ENCODE measurements at places on chromosomes 5 and 9.

GRCh38 chr5:179044765-179045164 is 15.4 kb upstream of the ZNF354C start:
- H3K27me3 ChIP-seq = no peaks in the 10 kb centered on the region
- H3K27ac ChIP-seq = no peak overlapping the region
- H3K4me3 ChIP-seq = no peak overlapping the region
- no peaks in the 10 kb centered on the region for H3K36me3 ChIP-seq
- no peak for DNase-seq

- no peak for DNase-seq
- no peaks in the 10 kb centered on the region for H3K27me3 ChIP-seq
- peak overlapping the region; percentile 65 for H3K27ac ChIP-seq
- no peak overlapping the region for H3K4me3 ChIP-seq
These were observed 8.0 kb downstream of the TGFBR1 start for GRCh38 chr9:99112750-99113413.

- no peaks in the 10 kb centered on the region for H3K4me1 ChIP-seq
- no peaks in the 10 kb centered on the region for H3K36me3 ChIP-seq
- H3K4me3 ChIP-seq = no peak overlapping the region
- H3K27me3 ChIP-seq = no peaks in the 10 kb centered on the region
- H3K27ac ChIP-seq = no peak overlapping the region
These were observed 10.8 kb upstream of the PLIN2 start for GRCh38 chr9:19138084-19138483.

GRCh38 chr9:101409079-101409477 is 10.4 kb downstream of the ZNF189 start:
- no peak overlapping the region for H3K27ac ChIP-seq
- H3K36me3 ChIP-seq = peaks cover 32% of the 10 kb centered on the region
- H3K27me3 ChIP-seq = no peaks in the 10 kb centered on the region

DNA sequence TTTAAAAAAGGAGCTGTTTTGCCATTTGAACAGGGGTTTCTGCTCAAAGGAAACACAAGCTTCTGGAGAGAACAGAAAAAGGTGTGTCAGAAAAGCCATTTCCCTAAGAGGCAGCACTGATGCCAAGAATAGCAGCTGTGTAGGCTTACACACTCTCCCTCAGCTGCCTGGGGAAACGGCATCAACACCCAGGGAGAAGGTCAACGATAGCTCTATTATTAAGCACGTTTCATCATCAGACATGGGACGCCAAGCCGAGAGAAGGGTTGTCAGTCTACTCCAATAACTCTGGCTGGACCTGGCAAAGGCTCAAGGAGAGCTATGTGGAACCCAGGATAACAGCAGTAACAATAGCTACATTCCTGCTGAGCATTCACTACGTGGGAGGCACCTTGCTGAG is 314.2 kb downstream of the CDK5RAP2 start:
- H3K36me3 ChIP-seq = no peaks in the 10 kb centered on the region
- H3K4me3 ChIP-seq = no peak overlapping the region
- H3K4me1 ChIP-seq = peaks cover 15% of the 10 kb centered on the region

GRCh38 chr9:22241024-22241423 is 205.6 kb upstream of the DMRTA1 start:
- H3K4me1 ChIP-seq = no peaks in the 10 kb centered on the region
- no peak overlapping the region for H3K27ac ChIP-seq
- no peak overlapping the region for H3K4me3 ChIP-seq

DNA sequence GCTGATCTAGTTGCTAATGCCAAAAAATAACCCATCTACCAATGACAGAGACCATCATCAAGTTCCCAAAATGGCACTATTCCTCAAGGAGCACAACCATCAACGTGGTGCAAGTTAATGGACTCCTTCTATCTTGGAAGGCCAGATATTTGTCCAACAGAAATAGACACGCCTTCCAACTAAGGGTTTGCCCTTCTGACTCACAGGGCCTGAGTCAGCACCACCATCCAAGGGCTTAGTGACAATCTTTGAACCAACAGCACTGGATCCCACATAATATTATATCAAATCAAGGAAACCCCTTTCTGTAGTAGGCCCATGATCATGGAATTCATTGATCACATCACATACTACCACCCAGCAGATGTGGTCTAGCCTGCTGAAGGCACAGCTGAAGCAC is 84.3 kb downstream of the MED27 start:
- H3K36me3 ChIP-seq = no peaks in the 10 kb centered on the region
- peaks cover 10% of the 10 kb centered on the region for H3K4me1 ChIP-seq
- H3K27ac ChIP-seq = no peak overlapping the region
- no peaks in the 10 kb centered on the region for H3K27me3 ChIP-seq
- no peak overlapping the region for H3K4me3 ChIP-seq
- no peak for DNase-seq

DNA sequence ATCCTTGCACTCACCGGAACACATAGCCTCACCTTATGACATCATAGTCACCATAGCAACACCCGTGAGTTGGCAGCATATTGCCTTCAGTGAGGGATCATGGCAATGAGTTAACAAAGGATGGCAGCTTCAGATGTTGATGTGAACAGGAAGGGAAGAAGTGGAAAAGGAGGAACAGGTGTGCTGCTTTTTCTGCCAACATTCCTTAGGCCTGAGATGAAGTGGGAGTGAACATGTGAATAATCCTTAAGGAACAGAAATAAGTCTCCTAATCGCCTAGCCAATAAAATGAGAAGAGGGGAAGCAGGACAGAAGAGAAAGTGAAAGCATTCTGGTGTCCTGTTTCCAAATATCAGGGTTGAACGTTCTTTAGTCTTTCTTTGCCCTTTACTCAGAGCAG is 360.0 kb downstream of the BRINP1 start:
- H3K27ac ChIP-seq = peak overlapping the region; percentile 63
- H3K4me3 ChIP-seq = peak overlapping the region; percentile 26
- DNase-seq = peak; percentile 25
- no peaks in the 10 kb centered on the region for H3K36me3 ChIP-seq
- H3K27me3 ChIP-seq = no peaks in the 10 kb centered on the region

- H3K27ac ChIP-seq = no peak overlapping the region
- DNase-seq = no peak
- H3K4me1 ChIP-seq = no peaks in the 10 kb centered on the region
- H3K27me3 ChIP-seq = no peaks in the 10 kb centered on the region
- no peaks in the 10 kb centered on the region for H3K36me3 ChIP-seq
These were observed 526.9 kb downstream of the DTWD2 start for GRCh38 chr5:118461436-118461835.

DNA sequence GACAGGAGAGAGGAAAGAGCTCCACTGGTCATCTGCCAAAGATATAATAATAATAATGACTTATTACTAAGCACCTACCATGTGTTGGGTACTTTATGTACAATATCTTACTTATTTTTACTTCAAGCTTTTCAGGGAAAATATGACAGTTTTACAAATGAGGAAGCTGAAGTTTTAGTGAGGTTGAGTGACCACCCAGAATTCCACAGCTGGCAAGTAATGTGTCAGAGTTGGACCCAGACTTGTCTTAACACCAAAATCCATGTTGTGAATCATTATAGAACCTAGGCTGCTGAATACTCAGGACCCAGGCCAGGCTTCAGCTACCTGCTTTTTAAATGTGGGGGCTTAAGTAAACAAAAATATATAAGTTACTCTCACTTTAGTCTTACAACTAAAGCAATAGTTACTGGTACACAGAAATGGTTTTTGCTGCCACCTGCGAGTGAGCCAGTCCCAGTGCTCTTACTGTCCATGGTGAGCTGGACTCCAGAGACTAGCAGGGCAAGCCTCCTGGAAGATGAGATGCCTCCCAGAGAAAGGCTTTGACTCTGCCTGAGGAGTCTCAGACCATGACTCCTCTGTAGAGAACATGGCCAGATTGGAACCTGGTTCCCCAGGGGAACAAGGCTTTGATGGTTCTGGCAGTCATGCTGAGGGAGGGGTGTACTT is 29.9 kb downstream of the RUSC2 start:
- no peaks in the 10 kb centered on the region for H3K27me3 ChIP-seq
- H3K4me3 ChIP-seq = no peak overlapping the region
- H3K36me3 ChIP-seq = no peaks in the 10 kb centered on the region

- no peaks in the 10 kb centered on the region for H3K4me1 ChIP-seq
- no peak overlapping the region for H3K27ac ChIP-seq
- no peaks in the 10 kb centered on the region for H3K36me3 ChIP-seq
- no peaks in the 10 kb centered on the region for H3K27me3 ChIP-seq
- no peak for DNase-seq
- H3K4me3 ChIP-seq = no peak overlapping the region
These were observed 9.0 kb upstream of the NSD1 start for GRCh38 chr5:177124486-177124991.

DNA sequence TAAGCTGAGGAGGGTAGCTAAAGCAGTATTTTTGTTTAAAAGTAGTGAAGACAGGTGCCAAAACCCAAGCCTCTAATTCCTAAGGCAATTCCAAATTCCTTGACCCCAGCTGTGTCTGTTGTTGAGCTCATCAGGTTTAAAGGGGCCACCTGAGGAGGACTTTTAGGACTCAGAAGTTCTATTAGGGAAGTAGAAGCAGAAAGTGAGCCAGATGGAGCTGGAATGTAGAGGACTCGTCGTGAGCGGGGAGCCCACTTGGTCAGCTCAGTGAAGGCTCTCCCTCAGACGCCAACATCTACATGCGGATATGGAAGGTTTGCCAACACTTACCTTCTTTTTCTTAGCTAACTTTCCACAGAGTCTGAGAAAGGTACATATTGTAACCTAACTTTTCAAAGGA is 102.8 kb downstream of the PLPPR1 start:
- no peaks in the 10 kb centered on the region for H3K27me3 ChIP-seq
- H3K27ac ChIP-seq = no peak overlapping the region
- no peak for DNase-seq
- H3K4me3 ChIP-seq = no peak overlapping the region

GRCh38 chr5:81961651-81962440 is 10.0 kb upstream of the ATG10 start:
- no peak for DNase-seq
- H3K4me1 ChIP-seq = no peaks in the 10 kb centered on the region
- no peak overlapping the region for H3K4me3 ChIP-seq
- H3K36me3 ChIP-seq = no peaks in the 10 kb centered on the region
- H3K27ac ChIP-seq = no peak overlapping the region
- no peaks in the 10 kb centered on the region for H3K27me3 ChIP-seq

- no peaks in the 10 kb centered on the region for H3K36me3 ChIP-seq
- DNase-seq = no peak
- no peak overlapping the region for H3K27ac ChIP-seq
- no peaks in the 10 kb centered on the region for H3K4me1 ChIP-seq
- no peak overlapping the region for H3K4me3 ChIP-seq
- no peaks in the 10 kb centered on the region for H3K27me3 ChIP-seq
These were observed 36.5 kb upstream of the IRX4 start for GRCh38 chr5:1919209-1919566.

DNA sequence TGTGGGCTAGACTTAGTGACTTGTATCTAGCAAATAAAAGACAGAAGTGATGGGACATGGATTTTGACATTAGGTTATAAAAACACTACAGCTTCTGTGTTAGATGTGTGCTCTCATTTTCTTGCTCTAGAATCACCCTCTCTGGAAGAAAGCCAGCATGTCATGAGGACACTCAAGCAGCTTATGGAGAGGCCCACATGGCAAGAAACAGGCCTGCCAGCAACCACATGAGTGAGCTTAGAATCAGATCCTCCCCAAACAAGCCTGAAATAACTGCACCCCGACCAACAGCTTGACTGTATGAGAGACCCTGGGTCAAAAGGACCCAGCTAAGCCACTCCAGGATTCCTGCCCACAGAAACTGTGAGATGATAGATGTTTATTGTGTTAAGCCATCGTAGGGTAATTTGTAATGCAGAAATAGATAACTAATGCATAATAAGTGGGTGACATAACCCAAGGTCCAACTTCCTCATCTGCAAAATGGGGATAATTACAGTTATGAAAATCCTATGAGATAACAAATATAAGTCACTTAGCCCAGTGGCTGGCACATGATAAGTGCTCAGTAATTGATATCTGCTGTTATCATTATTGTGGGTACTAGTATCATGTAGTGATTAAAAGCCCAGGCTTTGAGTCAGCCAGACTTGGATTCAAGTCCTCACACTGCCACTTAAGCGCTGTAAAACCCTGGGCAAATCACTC is 86.5 kb downstream of the KLHL3 start:
- no peak overlapping the region for H3K27ac ChIP-seq
- H3K4me3 ChIP-seq = no peak overlapping the region
- H3K4me1 ChIP-seq = no peaks in the 10 kb centered on the region
- H3K36me3 ChIP-seq = no peaks in the 10 kb centered on the region

GRCh38 chr5:133508845-133509741 is 103.2 kb downstream of the FSTL4 start:
- H3K4me3 ChIP-seq = no peak overlapping the region
- H3K36me3 ChIP-seq = no peaks in the 10 kb centered on the region
- H3K4me1 ChIP-seq = no peaks in the 10 kb centered on the region
- no peaks in the 10 kb centered on the region for H3K27me3 ChIP-seq
- DNase-seq = no peak

- DNase-seq = no peak
- no peak overlapping the region for H3K4me3 ChIP-seq
- H3K27me3 ChIP-seq = no peaks in the 10 kb centered on the region
- no peak overlapping the region for H3K27ac ChIP-seq
These were observed 100.2 kb upstream of the CCDC112 start for GRCh38 chr5:115396688-115397087.

- no peaks in the 10 kb centered on the region for H3K36me3 ChIP-seq
- peak; percentile 18 for DNase-seq
- peak overlapping the region; percentile 89 for H3K27ac ChIP-seq
- no peaks in the 10 kb centered on the region for H3K27me3 ChIP-seq
- peak overlapping the region; percentile 54 for H3K4me3 ChIP-seq
These were observed 1.1 kb upstream of the DAP start for GRCh38 chr5:10761933-10762775.

- no peaks in the 10 kb centered on the region for H3K27me3 ChIP-seq
- no peaks in the 10 kb centered on the region for H3K4me1 ChIP-seq
- H3K36me3 ChIP-seq = no peaks in the 10 kb centered on the region
- no peak overlapping the region for H3K27ac ChIP-seq
- H3K4me3 ChIP-seq = no peak overlapping the region
These were observed 11.3 kb downstream of the ANKDD1B start for GRCh38 chr5:75622564-75622963.

- DNase-seq = no peak
- H3K4me1 ChIP-seq = no peaks in the 10 kb centered on the region
- H3K27ac ChIP-seq = no peak overlapping the region
- H3K36me3 ChIP-seq = no peaks in the 10 kb centered on the region
- no peak overlapping the region for H3K4me3 ChIP-seq
These were observed 17.0 kb upstream of the WHRN start for GRCh38 chr9:114522286-114522685.

Data from gastrocnemius medialis (tissue), 4 donors.